Fibroblast of skin of left biceps (primary cell): ENCODE measurements at places on chromosomes 13 and 19.

- DNase-seq, result no peak
Measured at GRCh38 chr13:100835695-100836094, 161.1 kb upstream of the TMTC4 start.

DNA sequence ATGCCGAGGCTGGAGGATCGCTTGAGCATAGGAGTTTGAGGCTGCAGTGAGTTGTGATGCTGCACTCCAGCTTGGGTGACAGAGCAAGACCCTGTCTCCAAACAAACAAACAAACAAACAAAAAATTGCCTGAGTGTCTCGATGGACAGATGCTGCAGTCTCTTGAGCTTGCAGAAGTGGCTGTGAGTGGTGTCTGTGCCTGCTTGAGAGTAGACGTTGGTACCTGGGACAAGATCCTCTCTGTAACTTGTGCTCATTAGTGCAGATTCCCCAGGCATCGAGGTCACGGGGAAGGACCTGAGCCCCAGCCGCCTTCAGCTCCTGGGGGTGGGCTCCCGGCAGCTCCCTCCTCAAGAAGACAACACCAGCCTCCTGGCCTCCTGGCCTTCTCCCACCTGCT, 8.6 kb upstream of the C5AR2 start:
- DNase-seq, result no peak

DNA sequence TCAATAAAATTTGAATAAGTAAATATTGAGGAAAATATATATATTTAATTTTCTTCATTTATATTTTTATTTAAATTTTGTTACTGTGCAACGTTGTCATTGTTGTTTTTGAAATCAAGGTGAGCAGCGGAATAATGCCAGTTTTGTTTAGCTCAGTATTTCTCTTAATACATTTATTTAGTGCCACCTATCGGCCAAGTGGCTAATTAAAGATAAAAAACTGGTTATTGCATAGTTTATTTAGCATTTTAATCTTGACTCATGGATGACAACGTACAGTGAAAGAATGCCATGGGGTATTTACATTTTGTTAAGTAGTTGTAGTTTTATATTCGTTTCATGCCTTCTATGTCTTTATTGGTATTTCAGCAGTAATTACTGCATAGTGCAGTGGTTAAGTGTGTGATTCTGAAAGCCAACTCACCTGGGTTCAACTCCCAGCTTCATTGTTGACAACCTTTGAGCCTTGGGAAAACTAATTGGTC, 265.9 kb downstream of the MYO16 start:
- peak; percentile 21 for DNase-seq

DNA sequence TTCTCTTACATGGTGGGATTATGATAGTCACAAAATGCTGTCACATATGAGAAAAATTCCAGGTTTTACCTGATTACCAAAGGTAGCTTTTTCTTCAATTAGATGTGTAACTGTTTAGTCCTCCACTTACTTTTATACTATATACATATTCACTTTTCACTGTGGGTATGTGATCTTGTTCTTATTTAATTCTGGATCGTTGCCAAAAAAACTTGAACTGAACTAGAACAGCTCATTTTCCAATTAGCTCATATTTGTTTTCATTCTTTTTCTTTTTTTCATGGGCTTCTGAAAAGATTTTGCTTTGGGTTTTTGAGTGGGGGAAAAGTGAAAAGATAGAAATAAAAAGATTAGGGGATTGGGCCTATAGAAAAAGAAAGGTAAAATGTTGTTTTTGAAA, 291.9 kb downstream of the NDFIP2 start:
- DNase-seq, result no peak

DNA sequence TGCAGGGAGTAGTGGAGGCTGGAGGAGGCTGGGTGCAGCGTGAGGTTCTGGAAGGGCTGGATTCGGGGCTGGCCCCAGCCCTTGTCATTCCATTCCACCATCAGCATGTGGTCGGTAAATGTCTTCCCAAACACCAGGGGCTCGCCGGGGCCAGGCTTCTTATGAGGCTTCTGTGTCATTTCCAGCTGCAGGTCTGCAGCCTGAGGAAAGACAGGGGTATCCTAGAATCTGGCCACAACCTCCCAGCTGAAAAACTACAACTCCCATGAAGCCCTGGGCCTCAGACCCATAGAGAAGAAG, 4.4 kb downstream of the BCAT2 start:
- no peak for DNase-seq

GRCh38 chr13:113166266-113166665, 7.8 kb downstream of the PROZ start:
- DNase-seq, result no peak

DNA sequence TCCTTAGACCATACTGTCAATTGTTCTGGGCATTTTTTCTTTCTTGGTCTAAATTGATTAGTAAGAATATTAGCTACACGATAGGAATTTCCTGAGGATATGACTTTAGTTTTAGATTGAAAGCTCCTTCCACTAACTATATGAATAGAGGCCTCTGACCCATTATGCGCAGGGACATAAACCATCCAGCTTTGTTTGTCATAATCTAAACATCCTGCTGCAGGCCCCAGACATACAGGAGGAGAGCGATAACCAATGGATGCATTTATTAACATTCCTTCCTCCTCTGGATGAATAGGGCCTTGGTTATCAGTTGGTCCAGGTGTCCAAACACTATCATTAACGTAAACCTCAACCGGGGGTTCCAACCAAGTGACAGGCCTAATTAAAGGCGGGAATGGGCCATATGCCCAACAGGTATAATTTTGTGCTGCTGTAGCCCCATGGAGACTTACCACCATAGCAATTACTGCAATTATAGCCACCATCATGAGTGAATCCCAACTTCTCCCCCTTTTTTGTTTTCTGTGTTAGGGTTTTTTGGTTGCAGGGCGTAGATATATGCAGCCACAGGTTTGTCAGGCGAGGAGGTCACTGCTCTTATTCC, 32.6 kb downstream of the CLEC4M start:
- no peak for DNase-seq

GRCh38 chr13:30847650-30848307, 58.3 kb upstream of the MEDAG start:
- peak; percentile 99 for DNase-seq

- no peak for DNase-seq
Measured at GRCh38 chr13:112626124-112626523, 38.2 kb upstream of the TUBGCP3 start.

DNA sequence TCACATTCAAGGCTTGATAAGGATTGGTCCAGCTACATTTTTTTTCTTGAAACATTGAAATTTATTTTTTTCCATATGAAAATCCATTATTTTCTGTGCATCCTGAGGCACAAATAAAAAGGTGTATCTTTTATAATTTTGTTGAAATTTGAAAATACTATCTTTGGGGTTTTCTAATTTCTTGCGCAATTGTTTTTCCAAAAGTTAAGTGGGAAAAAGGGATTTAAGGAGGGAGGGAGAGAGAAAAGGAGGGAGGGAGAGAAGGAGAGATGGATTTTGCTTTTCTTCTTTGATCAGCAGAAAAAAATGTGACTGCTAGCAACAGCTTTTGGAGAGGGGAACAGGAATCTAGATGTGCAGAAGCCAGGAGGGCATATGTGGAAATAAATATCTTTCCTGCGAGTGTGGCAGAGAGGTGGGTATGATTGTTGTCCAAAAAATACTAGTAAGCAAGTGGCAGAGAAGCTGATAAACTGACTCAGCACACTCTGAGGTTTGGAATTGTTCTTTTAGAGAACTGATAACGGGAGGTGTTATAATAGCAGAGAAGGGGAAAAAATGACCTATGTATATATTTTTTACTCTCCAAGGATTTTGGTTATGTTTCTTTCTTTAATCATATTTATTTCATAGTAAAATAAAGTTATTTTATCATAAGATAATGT, 61.2 kb upstream of the EDNRB start:
- DNase-seq, result no peak

DNA sequence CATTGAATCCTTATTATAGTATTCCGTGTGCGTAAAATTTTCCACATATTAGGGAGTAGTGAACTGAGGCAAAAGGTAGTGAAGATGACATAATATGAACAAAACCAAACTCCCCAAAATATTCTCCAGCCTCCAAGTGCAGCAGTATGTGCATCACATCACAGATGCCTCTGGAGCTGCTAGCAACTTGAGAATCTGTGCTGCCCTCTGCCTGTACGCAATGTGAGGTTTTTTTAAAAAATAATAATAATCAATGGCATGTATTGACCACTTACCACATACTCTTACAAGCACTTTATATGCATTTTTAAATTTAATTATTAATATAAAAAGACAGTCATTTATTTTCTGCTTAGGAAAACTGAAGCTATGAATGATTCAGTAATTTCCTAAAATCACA, 583.0 kb upstream of the SPRY2 start:
- no peak for DNase-seq

GRCh38 chr19:34502582-34503411, 21.2 kb downstream of the WTIP start:
- no peak for DNase-seq

DNA sequence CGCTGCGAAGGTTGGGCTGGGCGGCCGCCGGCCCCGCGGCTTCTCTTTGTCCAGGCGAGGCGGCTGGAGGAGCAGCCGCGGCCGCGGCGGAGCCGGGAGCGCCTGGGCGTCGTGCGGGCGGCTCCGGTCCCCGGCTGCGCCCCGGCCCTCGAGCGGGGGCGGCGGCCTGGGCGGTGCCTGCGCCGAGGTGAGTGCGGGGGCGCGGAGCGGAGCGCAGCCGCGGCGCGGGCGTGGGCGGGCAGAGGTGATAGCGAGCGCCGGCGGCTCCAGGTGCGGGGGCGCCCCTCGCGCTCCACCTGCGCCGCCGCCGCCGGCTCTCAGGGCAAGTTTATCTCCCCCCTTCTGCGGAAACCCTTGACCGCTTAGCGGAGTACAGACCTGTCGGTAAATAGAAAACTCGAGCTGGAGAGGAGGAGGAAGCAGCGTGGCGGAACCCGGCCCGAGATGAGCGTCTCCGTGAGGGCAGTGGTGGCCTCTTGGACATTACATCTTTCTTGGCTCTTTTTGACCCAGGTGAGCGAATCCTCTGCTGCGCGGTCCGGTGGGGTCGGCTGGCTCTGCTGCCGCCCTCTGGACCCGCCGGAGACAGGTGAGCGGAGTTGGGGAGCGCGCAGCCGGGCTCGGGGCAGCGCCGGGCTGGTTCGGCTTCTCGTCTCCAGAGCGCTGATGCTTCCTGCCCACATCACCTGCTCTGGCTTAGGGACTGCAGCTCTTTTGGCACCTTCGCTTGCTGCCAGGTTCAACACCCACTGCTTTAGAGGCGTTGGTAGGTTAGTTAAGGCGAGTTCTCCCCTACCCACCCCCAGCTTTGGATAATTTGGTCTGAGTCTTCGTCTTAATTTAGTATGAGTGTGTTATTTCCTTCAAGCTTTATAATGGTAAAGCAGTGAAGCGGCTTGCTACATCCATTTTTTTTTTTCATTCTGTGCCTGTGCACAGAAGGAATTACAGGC, at the start of gene MTUS2:
Gene MTUS2, plus strand, starts transcription at position 241 of the 953 bp plus-strand sequence.
- DNase-seq, result no peak

- DNase-seq, result no peak
Measured at GRCh38 chr19:38213911-38214625, 10.0 kb downstream of the DPF1 start.
